CD4-positive, alpha-beta T cell (primary cell): ENCODE measurements at places on chromosomes 6 and 20. TPM values are rescaled to one million over a fixed set of nuclear protein-coding genes. Genes with fewer than 3 reads are reported as not detected.

- no peak overlapping the region for H3K27ac ChIP-seq
- H3K4me3 ChIP-seq, result no peak overlapping the region
- H3K4me1 ChIP-seq, result no peaks in the 10 kb centered on the region
- no peaks in the 10 kb centered on the region for H3K36me3 ChIP-seq
- DNase-seq, result no peak
Observed at GRCh38 chr6:2655844-2656433, 94.8 kb downstream of the MYLK4 start.

- no peak overlapping the region for H3K4me3 ChIP-seq
- H3K27me3 ChIP-seq, result no peaks in the 10 kb centered on the region
Observed at GRCh38 chr6:14915888-14916832, 329.7 kb upstream of the JARID2 start.

GRCh38 chr6:139970591-139970991, 596.1 kb upstream of the CITED2 start:
- H3K36me3 ChIP-seq, result no peaks in the 10 kb centered on the region
- H3K4me3 ChIP-seq, result no peak overlapping the region
- no peak overlapping the region for H3K27ac ChIP-seq
- H3K27me3 ChIP-seq, result no peaks in the 10 kb centered on the region

The DNMT3B gene
- total RNA-seq, result 0.28 TPM

The MPIG6B gene
- 0.17 TPM for total RNA-seq

The LPA gene
- total RNA-seq, result not detected

- no peak for DNase-seq
- H3K27me3 ChIP-seq, result no peaks in the 10 kb centered on the region
- no peaks in the 10 kb centered on the region for H3K36me3 ChIP-seq
- H3K4me1 ChIP-seq, result no peaks in the 10 kb centered on the region
- no peak overlapping the region for H3K27ac ChIP-seq
Observed at GRCh38 chr20:5871459-5872410, 78.6 kb downstream of the TRMT6 start.

- H3K4me3 ChIP-seq, result no peak overlapping the region
- H3K36me3 ChIP-seq, result peaks cover 4% of the 10 kb centered on the region
- DNase-seq, result no peak
- no peak overlapping the region for H3K27ac ChIP-seq
- no peaks in the 10 kb centered on the region for H3K4me1 ChIP-seq
Observed at GRCh38 chr20:37490663-37491350, 30.2 kb upstream of the NNAT start.

DNA sequence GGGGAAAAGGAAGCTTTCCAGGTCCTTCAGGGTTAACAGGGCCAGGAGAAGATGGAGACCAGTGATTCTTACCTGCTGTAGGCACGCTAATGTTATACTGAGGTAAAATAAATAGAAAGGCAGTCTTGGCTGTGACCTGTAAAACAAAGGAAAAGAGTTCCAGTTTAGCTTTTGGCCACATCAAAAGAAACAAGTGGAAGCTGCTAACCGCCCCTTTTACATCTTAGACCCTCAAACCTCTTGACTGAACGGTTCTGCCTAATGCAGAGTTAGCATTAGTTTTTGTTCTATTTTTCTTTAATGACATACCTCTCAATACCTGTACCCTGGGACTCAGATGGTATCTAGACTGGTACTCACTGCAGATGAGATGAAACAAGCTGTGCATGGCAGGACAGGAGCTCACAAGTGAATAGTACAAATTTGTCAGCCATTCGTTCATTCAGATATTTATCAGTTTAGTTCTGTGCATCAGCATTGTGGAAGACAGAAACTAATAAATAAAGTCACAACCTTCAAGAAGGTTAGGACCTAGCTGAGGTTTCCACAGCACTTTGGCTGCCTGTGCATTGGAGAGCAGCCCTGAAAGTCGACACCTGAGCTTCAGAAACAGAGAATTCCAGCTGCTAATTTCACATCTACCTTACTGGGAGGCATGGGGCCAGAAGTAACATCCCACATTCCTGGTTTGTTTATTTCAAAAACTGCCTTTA, 41.0 kb downstream of the TRAM2 start:
- H3K27me3 ChIP-seq, result no peaks in the 10 kb centered on the region
- no peak overlapping the region for H3K27ac ChIP-seq
- no peak overlapping the region for H3K4me3 ChIP-seq
- no peak for DNase-seq
- H3K4me1 ChIP-seq, result peaks cover 30% of the 10 kb centered on the region

GRCh38 chr6:4336084-4336483, 200.7 kb upstream of the ECI2 start:
- H3K36me3 ChIP-seq, result no peaks in the 10 kb centered on the region
- H3K4me3 ChIP-seq, result no peak overlapping the region
- no peaks in the 10 kb centered on the region for H3K27me3 ChIP-seq
- no peak for DNase-seq

The SLC2A10 gene
- total RNA-seq, result not detected

The CLPSL1 gene
- total RNA-seq, result not detected

DNA sequence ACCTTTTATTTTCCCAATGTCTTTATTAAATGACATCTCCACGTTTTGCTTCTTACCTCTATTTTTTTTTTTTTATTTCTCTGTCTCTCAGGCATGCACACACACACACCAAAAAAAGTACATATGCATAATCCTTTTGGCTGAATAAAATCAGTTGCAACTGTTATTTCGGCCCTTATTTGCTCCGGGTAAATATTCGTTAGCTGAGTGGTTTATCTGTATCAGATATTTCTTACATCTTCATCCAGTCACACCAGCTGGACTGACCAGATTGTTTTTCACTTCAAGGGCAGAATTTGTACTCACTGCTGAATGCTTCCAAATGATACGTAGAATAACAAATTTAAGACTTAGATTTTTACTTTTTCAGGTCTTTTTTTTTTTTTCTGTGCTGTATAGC, 45.5 kb downstream of the PTPN1 start:
- DNase-seq, result no peak
- H3K27me3 ChIP-seq, result no peaks in the 10 kb centered on the region
- H3K4me3 ChIP-seq, result no peak overlapping the region
- H3K36me3 ChIP-seq, result peaks cover 8% of the 10 kb centered on the region

DNA sequence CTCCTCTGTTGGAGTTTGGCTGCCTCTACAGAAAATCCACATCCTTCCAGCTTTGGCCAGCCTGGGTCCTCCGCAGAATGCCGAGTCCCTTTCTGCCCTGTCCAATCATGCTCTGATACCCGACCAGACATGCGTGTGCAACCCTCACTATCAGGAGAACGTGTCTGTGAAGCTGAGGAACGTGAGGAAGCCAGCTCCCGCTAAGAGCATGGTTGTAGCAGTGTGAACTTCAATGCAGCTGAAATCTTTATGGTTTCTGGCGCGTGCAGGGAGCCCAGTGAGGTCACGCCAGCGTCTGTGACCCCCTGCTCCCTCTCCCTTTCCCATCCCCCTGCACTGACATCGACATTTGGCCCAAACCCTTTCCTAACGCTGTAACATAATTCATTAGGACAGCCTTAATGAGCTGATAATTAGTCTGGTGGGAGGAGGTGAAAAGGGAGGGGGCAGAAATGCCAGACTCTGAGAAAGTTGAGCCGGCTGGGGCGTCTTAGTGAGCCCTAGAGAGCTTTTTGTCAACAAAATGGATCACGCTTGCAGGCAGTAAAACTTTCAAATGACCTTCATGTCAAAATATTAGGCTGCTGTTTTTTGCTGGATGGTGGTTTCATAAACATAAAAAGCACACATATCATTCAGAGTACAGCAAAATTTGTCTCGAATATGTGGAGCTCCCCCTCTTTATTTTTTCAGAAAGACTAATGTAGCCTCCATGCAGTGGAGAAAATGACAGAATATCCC, 423.3 kb downstream of the QKI start:
- no peaks in the 10 kb centered on the region for H3K4me1 ChIP-seq
- H3K4me3 ChIP-seq, result no peak overlapping the region
- no peak for DNase-seq
- H3K27me3 ChIP-seq, result no peaks in the 10 kb centered on the region
- H3K36me3 ChIP-seq, result no peaks in the 10 kb centered on the region

DNA sequence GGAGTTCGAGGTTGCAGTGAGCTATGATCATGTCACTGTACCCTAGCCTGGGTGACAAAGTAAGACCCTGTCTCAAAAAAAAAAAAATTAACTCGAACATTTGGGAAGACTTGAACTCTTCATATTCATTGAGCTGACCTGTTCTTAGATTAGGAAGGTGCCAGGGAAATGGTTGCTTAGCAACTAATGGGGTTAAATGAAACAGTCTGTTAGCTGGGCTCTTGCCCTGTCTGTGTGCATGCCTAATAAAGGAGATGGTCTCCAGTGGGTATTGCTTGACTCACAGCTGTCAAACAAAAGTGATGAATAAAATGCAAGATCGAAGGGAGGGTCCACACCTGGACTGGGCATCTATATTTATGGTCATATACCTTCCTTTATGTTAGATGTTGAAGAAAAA, 101.8 kb downstream of the KLHL32 start:
- H3K27ac ChIP-seq, result no peak overlapping the region
- DNase-seq, result no peak
- no peaks in the 10 kb centered on the region for H3K27me3 ChIP-seq
- H3K36me3 ChIP-seq, result no peaks in the 10 kb centered on the region
- H3K4me3 ChIP-seq, result no peak overlapping the region

DNA sequence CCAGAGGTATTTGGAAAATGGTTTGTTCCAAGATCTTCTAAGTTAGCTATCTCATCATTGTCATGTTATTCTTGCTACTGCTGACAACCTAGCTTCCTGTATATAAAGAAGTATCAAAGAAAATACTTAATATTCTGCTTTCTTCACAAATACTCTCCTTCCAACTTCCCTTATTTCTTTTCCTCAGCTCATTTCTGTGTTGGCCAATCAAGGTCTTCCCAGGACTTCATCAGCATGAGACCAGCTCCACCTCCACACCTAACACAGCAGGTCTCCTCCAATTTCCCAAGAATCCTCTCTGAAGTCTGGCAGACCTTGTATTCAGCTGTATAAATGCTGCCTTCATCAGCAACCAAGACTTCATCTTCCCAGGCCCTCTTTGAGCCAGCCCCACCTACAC, 538.6 kb upstream of the JARID2 start:
- H3K27me3 ChIP-seq, result no peaks in the 10 kb centered on the region
- no peaks in the 10 kb centered on the region for H3K36me3 ChIP-seq
- peaks cover 9% of the 10 kb centered on the region for H3K4me1 ChIP-seq
- DNase-seq, result no peak

DNA sequence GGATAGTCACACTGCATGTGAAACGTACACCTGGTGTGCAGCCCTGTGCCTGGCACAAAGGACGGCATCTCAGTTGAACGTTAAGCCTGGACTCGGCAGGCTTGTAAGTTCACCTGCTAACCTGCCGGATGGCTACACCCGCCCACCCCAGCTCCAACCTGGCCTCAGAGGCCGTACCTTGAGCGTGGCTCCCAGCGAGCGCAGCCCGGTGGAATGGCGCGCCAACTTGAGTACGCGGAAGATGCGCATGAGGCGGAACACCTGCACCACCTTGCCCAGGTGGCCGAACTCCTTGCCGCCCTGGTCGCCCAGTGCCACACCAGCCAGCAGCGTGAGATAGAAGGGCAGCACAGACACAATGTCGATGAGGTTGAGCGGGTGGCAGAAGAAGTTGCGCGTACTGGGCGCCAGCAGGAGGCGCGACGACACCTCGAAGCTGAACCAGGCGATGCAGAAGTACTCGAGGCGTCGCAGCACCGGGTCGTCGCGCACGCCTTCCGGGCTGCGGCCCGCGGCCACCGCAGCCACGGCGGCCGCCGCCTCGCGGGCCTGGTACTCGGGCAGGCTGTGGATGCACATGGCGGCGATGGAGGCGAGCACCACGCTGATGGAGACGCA, 3.3 kb downstream of the KCNS1 start:
- no peak overlapping the region for H3K27ac ChIP-seq
- peaks cover 17% of the 10 kb centered on the region for H3K4me1 ChIP-seq
- peaks cover 25% of the 10 kb centered on the region for H3K27me3 ChIP-seq
- peak; percentile 29 for DNase-seq
- H3K4me3 ChIP-seq, result peak overlapping the region; percentile 28

The HEY2 gene
- 0.08 TPM for total RNA-seq

The PNISR gene
- 317 TPM for total RNA-seq

- no peaks in the 10 kb centered on the region for H3K27me3 ChIP-seq
- no peaks in the 10 kb centered on the region for H3K36me3 ChIP-seq
- H3K27ac ChIP-seq, result no peak overlapping the region
- H3K4me1 ChIP-seq, result no peaks in the 10 kb centered on the region
- no peak overlapping the region for H3K4me3 ChIP-seq
- DNase-seq, result no peak
Observed at GRCh38 chr20:54337144-54337543, 129.3 kb downstream of the PFDN4 start.

DNA sequence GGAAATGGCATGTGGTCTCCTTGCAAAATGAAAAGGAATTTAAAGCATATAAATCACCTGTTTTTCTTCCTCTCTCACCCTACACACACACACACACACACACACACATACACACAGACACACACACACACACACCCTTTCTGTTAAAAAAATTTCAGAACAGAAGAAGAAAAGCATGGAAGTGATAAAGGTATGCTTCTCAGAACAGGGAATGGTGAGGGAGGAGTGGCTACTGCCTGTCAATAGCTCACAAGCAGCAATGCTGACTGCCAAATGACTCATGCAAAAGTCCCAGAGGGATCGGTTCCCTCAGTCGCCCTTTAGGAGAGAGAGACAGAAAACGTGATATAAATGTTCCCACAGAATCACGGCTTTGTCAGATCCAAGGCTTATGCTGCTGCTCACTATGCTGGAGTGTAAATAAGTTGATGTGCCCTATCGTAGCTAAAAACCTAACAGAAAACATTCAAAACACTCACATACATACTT, 102.6 kb downstream of the IBTK start:
- no peaks in the 10 kb centered on the region for H3K27me3 ChIP-seq
- no peaks in the 10 kb centered on the region for H3K36me3 ChIP-seq
- H3K27ac ChIP-seq, result no peak overlapping the region
